ENCODE measurements at places on chromosomes 7 and 10.

GRCh38 chr10:24456322-24456721, 247.4 kb downstream of the KIAA1217 start:
- DNase-seq = no peak

DNA sequence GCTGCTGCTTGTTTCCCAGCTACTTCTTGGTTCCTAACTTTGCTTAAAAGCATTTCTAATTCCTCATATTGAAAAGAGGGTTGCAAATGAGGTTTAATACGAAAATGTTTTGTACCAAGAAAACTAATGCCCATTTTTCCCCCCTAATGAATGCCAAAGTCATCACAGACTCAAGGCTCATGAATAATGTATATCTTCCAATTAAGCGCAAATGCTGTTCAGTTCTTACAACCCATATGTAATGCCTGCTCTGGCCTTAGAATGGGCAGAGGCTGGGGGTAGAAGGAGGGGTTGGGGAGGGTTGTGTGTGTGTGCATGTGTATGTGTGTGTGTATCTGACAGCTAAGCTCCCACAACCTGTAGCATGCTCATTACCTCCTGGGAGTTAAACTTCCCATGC, 901.7 kb downstream of the KCNMA1 start:
- no peak for DNase-seq

DNA sequence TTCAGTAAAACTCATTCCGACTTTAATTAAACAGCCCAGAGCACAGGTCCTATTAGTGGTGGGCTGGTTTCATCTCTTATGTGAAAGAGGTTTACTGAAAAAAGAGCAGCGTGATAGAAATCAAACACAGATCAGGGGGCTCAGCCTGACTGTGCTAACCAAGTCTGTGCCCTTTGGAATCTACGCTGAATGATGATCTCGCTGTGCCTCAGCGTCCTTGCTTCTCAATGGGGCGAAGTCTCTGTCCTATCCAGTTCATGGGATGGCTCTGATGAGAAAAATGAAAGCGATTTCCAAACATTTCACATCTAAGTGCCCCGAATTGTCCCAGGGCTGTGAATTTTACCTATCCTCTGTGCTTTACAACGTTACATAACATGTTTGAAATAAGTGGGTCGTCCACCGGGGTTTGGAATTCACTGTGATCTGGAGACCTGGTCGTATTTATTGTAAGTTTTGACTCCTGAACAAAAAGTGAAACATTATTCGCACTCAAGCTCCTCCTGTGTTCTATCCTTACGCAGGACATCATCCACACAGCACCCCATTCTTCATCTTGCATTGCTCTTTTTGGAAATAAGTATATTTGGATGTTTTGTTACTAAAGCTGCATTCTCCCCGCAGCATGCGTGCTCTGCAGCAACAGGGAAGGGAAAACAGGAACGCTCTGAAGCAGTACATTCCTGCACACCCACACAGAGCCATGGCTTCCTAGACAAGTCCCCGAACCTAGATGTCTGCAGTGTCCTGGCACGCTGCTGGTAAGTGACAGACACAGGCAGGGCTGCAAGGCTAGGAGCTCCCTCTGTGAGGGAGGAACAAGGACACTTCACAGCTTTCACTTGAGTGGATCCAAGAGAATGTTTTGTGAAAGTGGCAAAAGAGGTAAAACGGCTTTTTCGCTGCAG, 83.5 kb downstream of the SLC37A3 start:
- DNase-seq = no peak

DNA sequence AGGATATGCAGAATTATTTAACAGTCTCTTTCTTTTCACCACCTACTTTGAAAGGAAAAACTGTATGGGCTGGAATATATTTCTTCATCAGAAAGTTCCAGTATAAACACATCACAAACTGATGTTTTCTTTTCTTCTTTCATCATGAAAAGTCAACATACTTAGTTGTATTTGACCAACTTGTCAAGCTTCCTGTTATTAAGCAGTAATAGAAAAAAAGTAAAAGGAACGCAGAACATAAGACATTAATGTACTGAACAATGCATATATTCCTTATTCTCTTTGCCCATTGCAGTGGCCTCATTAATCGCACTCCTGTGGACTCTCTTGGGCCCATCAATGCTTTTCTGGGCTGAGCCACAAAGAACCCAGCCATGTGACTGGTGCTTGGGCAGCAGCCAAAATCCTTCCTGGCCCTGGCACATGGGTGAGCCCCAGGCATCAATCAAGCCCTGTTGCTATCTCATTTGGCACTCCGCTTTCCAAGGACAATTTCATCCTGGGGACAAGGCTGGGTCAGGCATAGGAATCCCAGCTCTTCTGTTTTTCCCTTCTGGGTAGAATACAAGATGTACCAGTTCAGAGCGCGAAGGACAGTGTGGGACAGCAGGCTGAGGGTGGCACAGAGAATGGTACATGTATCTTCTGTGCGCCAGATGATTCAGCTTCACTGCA, 42.3 kb downstream of the RHOBTB1 start:
- DNase-seq = no peak
